ENCODE measurements at places on chromosomes 4 and X. TPM values are rescaled to one million over a fixed set of nuclear protein-coding genes. Genes with fewer than 3 reads are reported as not detected.

DNA sequence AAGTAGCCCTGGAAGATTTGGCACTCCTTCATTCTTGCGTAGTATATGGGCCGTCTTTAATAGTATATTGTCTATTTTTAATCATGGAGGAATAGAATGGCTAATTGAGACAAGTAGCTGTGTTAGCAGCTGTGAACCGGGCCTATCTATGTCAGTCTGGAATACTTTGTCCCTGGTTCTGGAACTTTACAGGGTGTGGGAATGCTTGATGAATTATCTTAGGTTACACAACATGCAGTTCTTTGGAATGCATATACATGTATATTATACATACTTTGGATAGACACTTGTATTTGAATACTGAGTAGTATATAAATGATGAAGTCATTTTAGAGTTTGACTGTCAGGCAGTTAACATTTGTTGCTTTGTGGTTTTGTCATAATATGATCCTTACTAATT lies 37.4 kb downstream of the PDLIM5 start:
- DNase-seq: no peak

BCLAF3 gene
- total RNA-seq: 6.2 TPM

- no peak for DNase-seq
These were observed 54.1 kb upstream of the CDKN2AIP start for GRCh38 chr4:183390374-183390773.

- DNase-seq: no peak
These were observed 274.0 kb downstream of the CHIC1 start for GRCh38 chrX:73836956-73837477.

- DNase-seq: no peak
These were observed 286.4 kb downstream of the CRLF2 start for GRCh38 chrX:926070-926469.

DNA sequence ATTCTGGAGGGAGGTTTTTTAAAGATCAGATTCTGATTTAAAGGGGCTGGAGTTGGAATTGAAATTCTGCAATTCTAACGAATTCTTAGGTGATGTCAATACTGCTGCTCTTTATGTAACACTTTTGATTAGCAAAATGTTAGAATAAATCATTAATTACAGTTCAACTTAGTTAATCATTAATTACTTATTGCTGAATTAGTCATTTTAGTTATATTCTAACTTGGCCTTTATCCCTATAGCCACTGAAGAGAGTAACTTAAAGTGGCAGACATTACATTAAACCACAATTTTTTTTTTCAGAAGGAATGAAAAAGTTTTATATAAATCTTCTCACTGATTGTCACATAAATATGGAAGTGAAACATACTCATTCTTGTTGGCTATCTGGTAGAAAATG lies 206.6 kb upstream of the ITM2A start:
- no peak for DNase-seq

GRCh38 chr4:170853422-170854021 lies 763.8 kb upstream of the AADAT start:
- DNase-seq: no peak

ZNF185 gene
- 0.54 TPM for total RNA-seq

- DNase-seq: no peak
These were observed 695.6 kb upstream of the FAM241A start for GRCh38 chr4:111449657-111450056.

RNF128 gene
- not detected for total RNA-seq

DNA sequence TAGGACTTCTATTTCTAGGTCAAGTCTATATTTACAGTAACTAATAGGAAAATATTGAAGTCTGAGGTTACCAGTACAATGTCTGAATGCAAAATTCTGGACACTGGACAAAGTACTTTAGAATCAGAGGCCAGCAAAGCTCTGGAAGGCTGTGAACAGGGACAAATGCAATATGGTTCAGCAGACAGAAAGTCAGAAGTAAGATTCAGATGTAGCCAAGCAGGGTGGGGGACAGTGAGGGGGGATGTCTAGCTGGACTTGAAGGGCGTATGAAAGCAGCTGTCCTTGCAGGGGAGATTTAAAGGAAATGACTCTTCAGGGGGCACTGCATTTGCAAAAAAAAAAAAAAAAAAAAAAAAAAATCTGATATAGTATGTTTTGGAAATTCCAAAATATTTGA lies 2.9 kb downstream of the SORBS2 start:
- DNase-seq: no peak

Measured in activated T-helper 1 cell treated with anti-CD3 and anti-CD28 coated beads, Interleukin-12 subunit alpha, Interleukin-12 subunit beta, Interleukin-2, Interleukin-4 antibody, amounts not matched to agents 30 ng/mL and 10 ng/mL and 1 ng/mL, durations not matched to agents 14 hours and 24 hours and 36 hours (primary cell).